Right renal pelvis (tissue), 4 donors: ENCODE measurements at places on chromosomes 16 and 17. TPM values are rescaled to one million over a fixed set of nuclear protein-coding genes. Genes with fewer than 3 reads are reported as not detected.

Gene SLC5A10
- 0.54 TPM for polyA plus RNA-seq

DNA sequence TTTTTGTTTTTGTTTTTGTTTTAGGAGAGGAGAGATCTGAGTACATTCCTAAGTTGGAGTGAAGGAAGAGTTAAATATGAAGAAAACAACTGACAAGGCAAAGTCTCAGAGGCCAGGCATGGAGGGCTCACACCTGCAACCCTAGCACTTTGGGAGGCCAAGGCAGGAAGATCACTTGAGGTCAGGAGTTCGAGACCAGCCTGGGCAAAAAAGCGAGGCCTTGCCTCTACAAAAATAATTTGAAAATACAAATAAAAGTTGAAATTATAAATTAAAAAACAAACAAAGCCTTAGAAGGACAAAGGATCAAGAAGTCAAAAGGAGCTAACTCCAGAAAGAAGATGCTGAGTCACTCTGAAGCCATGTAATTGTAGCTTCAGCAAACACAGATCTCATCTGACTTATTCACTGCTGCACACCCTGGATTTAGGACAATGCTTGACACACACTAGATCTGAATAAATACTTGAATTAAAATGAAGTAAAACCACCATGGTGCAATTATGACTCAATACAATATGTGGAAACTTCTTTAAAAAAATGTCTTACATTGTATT, 9.1 kb downstream of the CEP20 start:
- DNase-seq = no peak

Gene RNF227
- 4.5 TPM for polyA plus RNA-seq

Gene KRTAP9-2
- polyA plus RNA-seq = not detected

Gene CFAP97D1
- 0.06 TPM for polyA plus RNA-seq

Gene UNC45B
- 0.10 TPM for polyA plus RNA-seq

- DNase-seq = no peak
Observed at GRCh38 chr17:76276461-76277299, 11.5 kb downstream of the UBALD2 start.

DNA sequence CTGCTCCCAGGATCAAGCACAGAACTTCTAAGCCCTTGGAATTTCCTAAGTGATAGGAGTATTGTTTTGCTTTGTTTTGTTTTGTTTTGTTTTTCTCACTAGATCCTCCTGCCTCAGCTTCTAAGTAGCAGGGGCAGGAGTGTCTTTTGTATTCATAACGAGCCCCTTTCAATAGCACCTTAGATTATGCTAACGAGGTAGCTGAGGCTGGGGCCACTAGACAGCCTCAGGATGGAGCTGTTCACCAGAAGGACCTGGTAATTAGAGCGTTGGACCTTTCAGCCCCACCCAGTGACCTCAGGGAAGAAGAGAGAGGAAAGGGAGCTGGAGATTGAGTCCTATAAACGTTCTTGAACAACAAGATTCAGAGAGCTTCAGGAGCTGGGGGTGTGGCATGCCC, 43.6 kb downstream of the IKZF3 start:
- no peak for DNase-seq

Gene IL34
- 0.71 TPM for polyA plus RNA-seq

DNA sequence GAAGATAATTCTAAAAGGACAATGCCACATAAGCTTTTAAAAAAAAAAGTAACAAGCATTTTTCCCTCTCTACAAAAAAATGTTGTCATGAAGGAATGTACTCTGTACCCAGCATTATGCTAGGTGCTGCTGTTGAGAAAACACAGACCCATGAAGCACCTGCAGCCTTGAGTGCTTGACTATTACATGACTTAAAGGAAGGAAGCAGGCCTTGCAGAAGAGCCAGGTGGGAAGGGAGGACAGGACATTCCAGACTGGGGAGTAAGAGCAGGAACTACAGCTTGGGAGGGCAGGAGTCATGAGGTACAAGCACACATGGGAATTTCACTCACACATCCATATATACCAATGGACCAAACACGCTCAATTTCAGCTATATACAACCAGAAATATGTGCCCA, 3.8 kb downstream of the MYO1D start:
- no peak for DNase-seq

Gene NOD2
- 0.30 TPM for polyA plus RNA-seq

Gene KCNAB3
- polyA plus RNA-seq = 9.6 TPM

DNA sequence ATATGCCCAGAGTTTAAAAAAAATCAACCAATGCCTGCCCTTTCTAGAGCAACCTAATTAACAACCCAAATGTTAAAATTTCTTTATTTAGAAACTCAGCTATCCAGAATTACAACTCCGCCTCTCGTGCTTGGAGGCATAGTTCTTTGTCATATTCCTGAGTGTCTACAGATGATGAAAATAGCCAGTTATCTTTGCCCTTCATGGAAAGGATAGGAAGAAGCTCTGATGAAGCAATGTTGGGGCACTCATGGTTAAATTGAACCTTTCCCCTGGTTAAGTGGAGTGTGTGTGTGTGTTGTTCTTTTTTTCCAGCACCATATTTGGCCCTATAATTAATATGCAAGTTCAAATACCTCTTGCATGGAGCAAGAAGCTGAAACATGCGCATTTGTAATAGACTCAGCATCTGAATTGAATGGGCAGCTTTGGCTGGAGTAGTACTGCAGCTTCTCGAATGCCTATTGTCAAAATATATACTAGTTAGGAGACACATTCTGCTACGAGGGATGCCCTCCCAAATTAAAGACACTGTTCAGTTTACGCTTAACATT, 506.2 kb downstream of the WWOX start:
- DNase-seq = no peak

Gene ABCA10
- polyA plus RNA-seq = 1.5 TPM

- no peak for DNase-seq
Observed at GRCh38 chr17:8285270-8286181, 2.9 kb upstream of the RANGRF start.

GRCh38 chr16:86865851-86866662, 287.7 kb downstream of the FOXL1 start:
- DNase-seq = no peak

DNA sequence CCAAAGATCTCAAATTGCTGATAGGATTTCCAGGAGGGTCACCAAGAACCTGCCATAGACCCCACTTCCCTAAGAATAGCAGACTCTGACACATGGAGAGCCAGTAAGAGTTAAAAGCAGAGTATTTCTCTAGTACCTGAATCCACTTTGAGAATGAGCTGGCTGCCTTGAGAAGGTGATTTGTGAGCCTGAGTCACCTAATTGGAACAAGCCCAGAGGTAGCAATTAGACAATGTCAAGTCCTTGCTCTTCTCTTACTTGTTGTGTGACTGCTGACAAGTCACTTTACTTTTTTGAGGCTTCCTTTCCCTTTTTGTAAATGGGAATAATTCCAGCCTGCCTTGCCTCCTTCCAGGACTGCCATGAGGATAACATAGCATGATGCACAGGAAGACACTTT, 76.1 kb upstream of the ASIC2 start:
- DNase-seq = no peak

Gene RHBDF1
- polyA plus RNA-seq = 21.4 TPM

DNA sequence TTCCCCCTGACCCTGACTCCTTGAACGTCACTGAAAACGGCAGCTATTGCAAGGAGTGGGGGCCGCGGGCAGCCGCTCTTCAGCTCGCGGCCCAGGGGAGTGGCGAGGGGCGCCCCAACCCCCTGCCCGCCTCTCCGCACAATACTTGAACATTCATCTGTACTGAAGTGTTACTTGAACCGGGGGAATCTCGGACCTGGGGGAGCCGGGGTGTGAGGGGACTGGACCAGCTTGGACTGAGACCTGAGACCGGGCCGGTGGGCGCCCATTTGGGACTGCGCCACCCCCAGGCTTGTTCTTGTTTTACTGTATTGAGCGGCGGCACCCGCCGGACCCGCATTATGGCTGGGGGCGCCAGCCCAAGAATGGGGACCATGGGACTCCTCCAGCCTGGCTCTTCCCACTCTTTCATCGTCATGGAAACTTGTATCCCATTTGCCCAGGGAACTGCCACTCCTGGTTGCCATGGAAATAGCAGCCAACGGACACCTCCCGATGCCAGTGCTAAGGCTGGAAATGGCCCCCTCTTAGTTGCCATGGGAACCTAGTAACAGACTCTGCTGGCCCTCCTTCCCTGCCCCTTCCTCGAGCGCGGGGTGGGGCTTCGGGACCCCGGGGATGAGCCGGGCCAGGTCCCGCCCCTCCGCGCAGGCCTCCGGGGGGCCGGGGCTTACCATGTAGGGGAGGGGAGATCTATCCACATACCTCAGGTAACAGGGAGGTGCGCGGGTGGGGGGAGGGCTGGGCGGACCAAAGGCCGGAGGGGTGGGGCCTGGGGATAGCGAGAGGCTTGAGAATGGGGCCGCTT, 805 bp upstream of the ORAI3 start:
- DNase-seq = peak; percentile 96
